ENCODE measurements at places on chromosomes 5 and 9.

DNA sequence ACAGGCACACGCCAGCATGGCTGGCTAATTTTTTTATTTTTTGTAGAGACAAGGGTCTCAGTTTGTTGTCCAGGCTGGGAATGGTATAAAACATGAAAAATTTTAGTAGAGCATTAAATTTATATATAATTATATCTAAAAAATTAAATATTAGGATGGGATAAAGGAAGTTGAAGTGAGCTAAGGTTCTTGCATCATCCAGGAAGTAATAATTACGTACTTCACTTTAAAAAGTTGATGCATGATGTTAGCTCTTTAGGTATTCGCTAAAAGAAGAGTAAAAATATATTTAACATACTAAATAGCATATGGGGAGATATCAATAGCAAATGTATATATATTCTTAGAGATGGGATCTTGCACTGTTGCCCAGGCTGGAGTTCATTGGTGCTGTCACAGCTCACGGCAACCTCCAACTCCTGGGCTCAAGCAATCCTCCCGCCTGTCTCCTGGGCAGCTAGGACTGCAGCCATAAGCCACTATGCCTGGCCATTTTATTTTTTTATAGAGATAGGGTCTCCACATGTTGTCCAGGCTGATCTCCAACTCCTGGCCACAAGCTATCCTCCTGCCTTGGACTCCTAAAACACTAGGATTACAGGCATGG lies 12.3 kb downstream of the DCAF10 start:
- no peak for DNase-seq
- peaks cover 8% of the 10 kb centered on the region for H3K4me1 ChIP-seq
- no peaks in the 10 kb centered on the region for H3K27me3 ChIP-seq
- H3K27ac ChIP-seq = peak overlapping the region; percentile 53

DNA sequence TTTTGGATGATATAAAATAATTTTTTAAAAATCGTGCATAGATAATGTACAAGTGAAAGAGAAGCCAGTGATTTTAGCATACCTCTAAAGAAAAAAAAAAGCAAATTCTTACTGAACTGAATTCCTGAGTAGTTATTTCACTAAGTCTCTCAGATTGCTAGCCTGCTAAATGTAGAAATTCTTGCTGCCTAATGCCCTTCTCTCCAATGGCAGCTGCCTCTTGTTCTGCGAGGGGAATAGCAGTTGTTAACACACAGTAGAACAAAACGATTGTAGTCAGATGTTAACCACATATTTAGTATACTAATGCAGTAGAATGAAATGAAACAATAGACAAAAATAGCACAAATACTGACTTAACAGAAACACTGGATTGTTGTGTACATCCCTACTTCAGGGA lies 26.8 kb downstream of the SMAD5 start:
- no peaks in the 10 kb centered on the region for H3K27me3 ChIP-seq
- no peak for DNase-seq
- H3K4me1 ChIP-seq = peaks cover 31% of the 10 kb centered on the region

DNA sequence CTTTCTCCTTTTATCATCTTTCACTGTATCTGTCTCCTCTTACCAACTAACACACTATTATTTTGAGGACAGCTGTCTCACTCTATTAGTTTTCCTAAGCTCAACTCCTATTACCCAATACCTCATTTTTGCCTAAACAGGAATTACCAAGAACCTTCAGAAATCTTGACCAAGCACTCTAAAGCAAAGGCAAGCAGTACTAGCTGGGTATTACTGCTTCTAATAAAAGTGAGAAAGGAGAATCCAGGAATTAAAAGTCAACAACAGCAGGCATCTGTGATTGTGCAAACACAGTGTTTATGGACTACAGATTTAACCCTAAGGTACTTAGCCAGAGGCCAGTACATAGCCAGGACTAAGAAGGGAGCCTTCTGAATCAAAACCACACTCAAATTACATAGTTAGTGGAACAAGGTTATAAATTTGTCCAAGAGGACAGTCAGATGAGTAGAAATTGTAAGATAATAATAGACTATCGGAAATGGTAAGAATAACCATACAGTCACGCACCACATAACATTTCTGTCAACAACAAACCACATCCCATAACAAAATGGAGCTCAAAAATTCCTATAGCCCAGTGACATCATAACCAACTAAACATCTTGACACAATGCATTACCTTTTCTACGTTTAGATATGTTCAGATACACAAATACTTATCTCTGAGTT lies 8.3 kb downstream of the RFX3 start:
- DNase-seq = no peak
- H3K27ac ChIP-seq = no peak overlapping the region
- H3K27me3 ChIP-seq = no peaks in the 10 kb centered on the region
- H3K4me1 ChIP-seq = peaks cover 16% of the 10 kb centered on the region
- H3K4me3 ChIP-seq = no peak overlapping the region

DNA sequence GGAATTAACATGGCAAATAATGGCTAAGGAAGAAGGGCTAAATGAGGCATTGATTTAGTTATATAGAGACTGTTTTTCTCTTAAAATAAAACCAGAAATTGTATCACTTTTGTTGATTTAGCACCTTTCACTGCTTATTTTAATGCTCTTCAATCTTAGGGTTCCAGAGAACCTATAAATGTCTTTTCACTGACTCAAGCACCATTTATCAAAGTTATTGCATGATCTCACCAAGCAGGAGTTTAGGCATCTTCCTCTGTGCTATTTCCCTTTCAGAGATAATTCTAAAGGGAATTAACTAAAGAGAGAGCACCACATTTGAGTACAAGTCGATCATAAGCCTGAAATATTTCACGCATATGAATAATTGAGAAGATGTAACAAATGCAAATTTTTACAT lies 357.1 kb downstream of the CDH18 start:
- DNase-seq = no peak
- no peak overlapping the region for H3K4me3 ChIP-seq
- no peaks in the 10 kb centered on the region for H3K4me1 ChIP-seq
- peaks cover 2% of the 10 kb centered on the region for H3K27me3 ChIP-seq
- H3K27ac ChIP-seq = no peak overlapping the region
- no peaks in the 10 kb centered on the region for H3K36me3 ChIP-seq

GRCh38 chr9:136089697-136090045 lies 5.4 kb downstream of the NACC2 start:
- H3K27me3 ChIP-seq = no peaks in the 10 kb centered on the region
- H3K36me3 ChIP-seq = no peaks in the 10 kb centered on the region
- H3K4me3 ChIP-seq = no peak overlapping the region
- DNase-seq = no peak

- peaks cover 67% of the 10 kb centered on the region for H3K4me1 ChIP-seq
- H3K36me3 ChIP-seq = peaks cover 9% of the 10 kb centered on the region
- DNase-seq = no peak
- no peaks in the 10 kb centered on the region for H3K27me3 ChIP-seq
- peak overlapping the region; percentile 45 for H3K27ac ChIP-seq
These were observed 136.0 kb downstream of the SCAMP1 start for GRCh38 chr5:78496373-78496772.

GRCh38 chr5:142079306-142079721 lies 29.3 kb upstream of the NDFIP1 start:
- no peak for DNase-seq
- no peak overlapping the region for H3K4me3 ChIP-seq
- H3K27me3 ChIP-seq = peaks cover 12% of the 10 kb centered on the region
- no peaks in the 10 kb centered on the region for H3K36me3 ChIP-seq

DNA sequence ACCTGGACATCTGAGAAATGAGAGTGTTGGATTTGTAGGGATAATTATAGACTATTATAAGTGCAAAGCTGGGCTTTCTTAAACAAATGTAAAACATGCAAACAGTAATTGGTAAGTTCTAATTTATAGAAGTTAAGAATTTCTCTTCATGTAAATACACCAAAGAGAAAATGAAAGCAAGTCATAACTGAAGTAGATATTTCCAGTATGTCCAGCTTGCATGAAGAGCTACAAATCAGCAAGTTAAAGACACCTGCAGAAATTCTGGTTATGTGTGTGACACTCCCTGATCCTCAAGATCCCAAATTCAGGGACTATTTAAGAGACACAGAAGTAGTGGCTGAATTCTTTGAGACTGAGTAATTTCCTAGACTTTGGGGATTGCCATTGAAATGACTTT lies 308.9 kb downstream of the TLE4 start:
- DNase-seq = no peak
- no peak overlapping the region for H3K4me3 ChIP-seq
- H3K27ac ChIP-seq = no peak overlapping the region
- peaks cover 6% of the 10 kb centered on the region for H3K27me3 ChIP-seq
- H3K4me1 ChIP-seq = no peaks in the 10 kb centered on the region
- no peaks in the 10 kb centered on the region for H3K36me3 ChIP-seq

GRCh38 chr9:30967476-30967875 lies 1417.0 kb upstream of the ACO1 start:
- H3K4me3 ChIP-seq = no peak overlapping the region
- no peak overlapping the region for H3K27ac ChIP-seq
- no peaks in the 10 kb centered on the region for H3K36me3 ChIP-seq
- H3K4me1 ChIP-seq = no peaks in the 10 kb centered on the region

DNA sequence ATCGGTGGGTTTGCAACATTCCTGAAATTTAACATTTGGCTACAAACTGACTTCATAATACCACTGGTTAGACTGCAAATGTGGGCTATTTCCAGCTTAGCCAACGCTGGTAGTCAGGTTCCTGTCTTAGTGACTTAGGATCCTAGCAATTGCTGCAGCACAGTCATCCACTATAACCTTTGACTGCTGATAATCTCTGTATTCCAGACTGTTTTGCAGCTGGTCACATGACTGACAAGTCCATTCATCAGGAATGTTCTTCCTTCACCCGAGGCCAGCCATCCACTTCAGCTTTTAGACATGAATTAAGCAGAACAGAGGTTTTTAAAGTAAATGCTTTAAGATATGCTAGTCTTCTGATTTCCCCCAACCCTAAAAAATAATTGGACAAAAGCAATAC lies 425.9 kb upstream of the MPDZ start:
- H3K27ac ChIP-seq = peak overlapping the region; percentile 98
- peaks cover 11% of the 10 kb centered on the region for H3K36me3 ChIP-seq
- H3K27me3 ChIP-seq = no peaks in the 10 kb centered on the region
- no peak for DNase-seq
- no peak overlapping the region for H3K4me3 ChIP-seq
- peaks cover 40% of the 10 kb centered on the region for H3K4me1 ChIP-seq

GRCh38 chr5:72440207-72440638 lies 67.0 kb downstream of the ZNF366 start:
- H3K36me3 ChIP-seq = no peaks in the 10 kb centered on the region
- H3K27ac ChIP-seq = peak overlapping the region; percentile 93
- no peak overlapping the region for H3K4me3 ChIP-seq
- no peak for DNase-seq
- peaks cover 70% of the 10 kb centered on the region for H3K4me1 ChIP-seq
- no peaks in the 10 kb centered on the region for H3K27me3 ChIP-seq

GRCh38 chr9:131190191-131190590 lies 64.8 kb downstream of the NUP214 start:
- H3K4me3 ChIP-seq = no peak overlapping the region
- no peak for DNase-seq
- no peaks in the 10 kb centered on the region for H3K4me1 ChIP-seq
- no peaks in the 10 kb centered on the region for H3K27me3 ChIP-seq
- H3K27ac ChIP-seq = peak overlapping the region; percentile 36

DNA sequence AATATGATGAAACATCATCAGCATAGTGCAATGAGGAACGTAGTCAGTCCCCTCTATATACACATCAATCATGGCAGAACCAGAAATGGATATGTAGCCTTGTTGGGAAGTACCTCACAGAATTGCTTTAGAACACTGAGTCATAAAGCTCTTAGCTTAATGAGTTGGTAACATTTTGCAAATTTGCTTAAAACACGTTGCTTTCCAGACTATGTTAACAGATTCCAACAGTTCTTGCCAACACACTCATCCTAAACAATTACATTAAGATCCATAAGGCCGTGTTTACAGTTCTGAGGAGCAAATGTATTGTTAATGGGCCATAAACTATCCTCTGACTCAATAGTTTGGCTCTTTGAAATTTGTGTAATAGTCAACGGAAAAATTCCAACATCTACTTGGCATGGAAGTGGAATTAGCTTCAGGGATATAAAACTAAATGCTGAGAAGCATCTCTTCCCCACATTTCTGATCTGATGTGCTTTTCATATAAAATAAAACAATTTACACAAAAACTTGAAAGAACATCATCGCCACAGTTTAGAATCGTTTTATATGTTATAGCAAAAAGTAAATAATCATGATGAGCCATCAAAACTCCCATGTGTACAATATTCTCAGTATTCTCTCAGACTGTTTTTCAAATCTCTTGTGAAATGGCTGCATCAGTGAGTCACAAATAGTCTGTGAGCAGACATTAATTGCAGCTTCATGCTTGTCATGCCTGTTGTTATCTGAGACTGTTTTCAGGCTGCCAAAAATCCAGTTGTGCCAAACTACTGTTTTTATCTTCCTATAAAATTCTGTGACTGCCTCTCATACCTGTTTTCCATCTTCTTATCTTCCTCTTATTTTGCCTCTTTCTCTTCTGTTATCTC lies 291.9 kb downstream of the COX7C start:
- H3K36me3 ChIP-seq = no peaks in the 10 kb centered on the region
- no peak overlapping the region for H3K27ac ChIP-seq
- DNase-seq = no peak

DNA sequence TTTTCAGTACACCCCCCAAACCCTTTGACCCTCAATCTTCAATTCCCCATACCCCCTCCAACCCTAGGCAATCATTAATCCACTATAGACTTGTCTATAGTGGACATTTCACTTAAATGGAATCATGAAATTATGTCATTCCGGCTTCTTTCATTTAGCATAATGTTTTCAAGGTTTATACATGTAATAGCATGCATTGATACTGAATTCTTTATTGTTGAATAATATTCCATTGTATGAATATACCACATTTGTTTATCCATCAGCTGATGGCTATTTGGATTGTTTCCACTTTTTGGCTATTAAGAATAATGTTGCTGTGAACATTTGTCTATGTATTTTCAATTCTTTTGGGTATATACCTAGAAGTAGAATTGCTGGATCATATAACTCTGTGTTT lies 238.8 kb downstream of the PDE4D start:
- no peaks in the 10 kb centered on the region for H3K4me1 ChIP-seq
- DNase-seq = no peak
- no peaks in the 10 kb centered on the region for H3K36me3 ChIP-seq

DNA sequence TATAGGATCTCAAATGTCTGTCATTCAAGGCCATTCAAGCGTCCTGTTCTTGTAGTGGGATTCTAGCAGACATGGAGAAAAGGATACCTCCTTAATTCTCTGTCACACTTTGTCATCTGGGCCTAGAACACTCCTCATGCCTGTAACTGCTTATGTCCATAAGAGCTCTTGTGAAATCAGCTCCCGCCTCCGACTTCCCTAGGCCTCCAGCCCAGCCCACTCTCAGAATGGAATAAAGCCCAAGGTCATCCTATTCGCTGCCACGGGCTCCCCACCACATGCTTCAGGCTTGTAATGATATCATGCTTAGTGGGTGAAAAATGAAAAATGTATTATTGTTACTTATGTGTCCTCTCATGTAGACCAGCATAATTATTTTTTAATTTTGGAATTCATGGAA lies 632.5 kb downstream of the ISL1 start:
- DNase-seq = no peak
- H3K36me3 ChIP-seq = no peaks in the 10 kb centered on the region
- H3K4me3 ChIP-seq = no peak overlapping the region
- peaks cover 8% of the 10 kb centered on the region for H3K27me3 ChIP-seq
